ENCODE measurements at places on chromosomes 3 and 15.

GRCh38 chr3:16455001-16455400 lies 58.5 kb downstream of the RFTN1 start:
- no peak for DNase-seq

DNA sequence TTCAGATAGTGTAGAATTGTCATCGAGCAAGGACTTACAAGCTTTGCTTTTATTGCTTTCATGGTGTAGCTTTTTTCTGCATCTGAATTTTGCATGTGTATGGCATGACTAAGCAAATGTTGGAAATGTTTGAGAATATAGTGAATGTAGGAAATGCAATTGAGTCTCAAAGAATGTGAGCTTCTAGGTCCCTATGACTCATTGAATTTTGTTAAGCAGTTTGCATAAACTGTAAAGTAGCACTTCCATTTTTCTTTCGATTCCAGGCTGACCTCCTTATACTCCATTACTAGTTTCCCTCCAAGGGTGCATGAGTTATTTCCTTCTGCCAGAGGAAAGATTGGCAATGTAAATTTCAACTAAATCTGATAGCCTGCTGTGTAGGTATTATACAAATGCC lies 619.2 kb downstream of the DIPK2A start:
- DNase-seq, result peak; percentile 52

- DNase-seq, result no peak
Measured at GRCh38 chr15:89672221-89673164, 6.7 kb downstream of the PLIN1 start.

DNA sequence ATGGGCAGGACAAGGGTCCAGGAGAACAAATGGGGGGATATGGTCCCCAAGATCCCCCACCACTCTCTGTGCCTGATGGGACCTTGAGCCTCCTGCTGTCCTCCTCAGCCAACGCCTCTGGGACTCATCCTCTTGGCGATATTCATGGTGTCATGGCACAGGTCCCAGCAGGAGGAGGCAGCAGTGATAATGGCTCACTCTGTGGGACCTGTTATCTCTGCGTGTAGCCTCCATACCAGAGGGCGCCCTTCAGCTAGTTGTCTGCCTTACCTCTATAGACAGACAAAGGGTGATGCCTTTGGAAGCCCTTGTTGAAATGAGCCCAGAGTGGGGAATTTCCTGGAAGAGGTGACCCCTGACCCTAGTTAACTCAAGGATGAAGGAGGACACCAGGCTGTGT lies 7.4 kb downstream of the ZBTB47 start:
- no peak for DNase-seq

- DNase-seq, result no peak
Measured at GRCh38 chr3:25080461-25080860, 347.6 kb upstream of the RARB start.

DNA sequence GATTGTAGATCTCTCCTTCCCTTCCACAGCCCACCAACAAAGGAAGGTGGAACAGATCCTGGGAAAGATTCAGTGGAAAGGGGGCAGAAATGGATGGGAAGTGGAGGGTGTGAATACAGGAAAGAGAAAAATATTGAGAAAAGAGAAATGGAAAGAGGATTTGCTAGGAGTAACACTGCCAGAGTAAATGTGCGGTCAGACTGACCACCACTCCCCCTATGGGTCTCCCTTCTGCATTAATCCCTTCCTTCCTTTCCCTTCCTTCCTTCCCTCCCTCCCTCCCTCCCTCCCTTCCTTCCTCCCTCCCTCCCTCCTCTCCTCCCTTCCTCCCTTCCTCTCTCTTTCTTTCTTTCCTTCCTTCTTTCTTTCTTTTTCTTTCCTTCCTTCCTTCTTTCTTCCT lies 12.0 kb upstream of the COMMD2 start:
- no peak for DNase-seq

- peak; percentile 68 for DNase-seq
Measured at GRCh38 chr3:5057272-5057671, 64.8 kb upstream of the ARL8B start.

DNA sequence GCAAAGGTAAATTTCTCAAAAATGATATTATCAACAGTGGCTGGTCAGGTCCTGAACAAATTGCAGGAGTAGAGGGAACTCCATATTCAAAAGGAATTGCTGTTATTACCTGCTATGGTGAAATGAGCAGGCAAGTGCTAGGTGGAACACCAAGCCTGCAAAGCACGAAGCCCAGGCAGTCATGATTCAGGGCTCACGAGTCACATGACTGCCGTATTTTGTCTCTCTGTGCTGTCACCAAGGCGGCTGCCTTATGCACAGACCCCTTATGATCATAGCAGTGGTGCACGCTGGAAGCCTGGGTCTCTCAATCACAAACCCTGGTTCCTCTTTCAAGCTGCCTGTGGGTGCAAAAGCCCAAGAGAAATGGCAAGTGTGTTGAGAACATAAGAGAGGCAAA lies 24.4 kb downstream of the SLC12A1 start:
- no peak for DNase-seq

GRCh38 chr3:66629982-66630368 lies 129.2 kb upstream of the LRIG1 start:
- peak; percentile 23 for DNase-seq

DNA sequence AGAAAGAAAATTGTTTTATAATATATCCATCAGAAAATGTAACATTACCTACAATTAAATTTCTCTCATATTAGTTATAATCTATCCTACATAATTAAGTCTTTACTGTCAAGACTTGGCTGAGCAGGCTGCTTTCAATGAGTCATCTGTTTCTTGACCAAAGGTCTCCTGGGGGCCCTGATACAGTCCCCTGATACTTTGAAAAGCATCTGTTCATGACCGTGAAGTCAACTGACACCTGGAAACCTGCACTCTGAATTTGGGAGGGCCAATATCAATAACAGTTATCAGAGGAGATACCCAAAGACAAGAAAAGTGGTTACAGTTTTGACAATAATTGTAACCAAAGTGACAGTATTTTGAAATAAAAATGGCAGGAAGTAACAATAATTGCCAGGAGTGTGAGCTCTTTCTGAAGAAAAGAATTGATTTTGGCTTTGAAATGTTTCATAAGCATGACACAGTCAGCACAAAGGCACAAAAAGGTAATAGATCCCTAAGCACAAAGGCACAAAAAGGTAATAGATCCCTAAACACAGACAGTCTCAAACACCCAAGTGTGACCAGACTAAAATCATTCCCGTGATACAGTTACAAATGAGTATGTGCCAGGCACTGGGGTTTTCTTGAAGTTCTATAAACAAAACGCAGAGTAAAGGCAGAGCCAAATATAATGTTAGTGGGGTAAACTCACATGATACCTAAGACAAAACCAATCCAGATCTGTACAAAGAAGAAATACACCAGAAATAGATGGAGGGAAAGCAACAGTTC lies 260.7 kb downstream of the PLOD2 start:
- DNase-seq, result no peak

- no peak for DNase-seq
Measured at GRCh38 chr3:194449913-194450312, 36.9 kb downstream of the ATP13A3 start.

- DNase-seq, result peak; percentile 57
Measured at GRCh38 chr15:89406940-89407607, 72.5 kb upstream of the POLG start.

- no peak for DNase-seq
Measured at GRCh38 chr15:78054966-78055365, 22.5 kb downstream of the TBC1D2B start.

DNA sequence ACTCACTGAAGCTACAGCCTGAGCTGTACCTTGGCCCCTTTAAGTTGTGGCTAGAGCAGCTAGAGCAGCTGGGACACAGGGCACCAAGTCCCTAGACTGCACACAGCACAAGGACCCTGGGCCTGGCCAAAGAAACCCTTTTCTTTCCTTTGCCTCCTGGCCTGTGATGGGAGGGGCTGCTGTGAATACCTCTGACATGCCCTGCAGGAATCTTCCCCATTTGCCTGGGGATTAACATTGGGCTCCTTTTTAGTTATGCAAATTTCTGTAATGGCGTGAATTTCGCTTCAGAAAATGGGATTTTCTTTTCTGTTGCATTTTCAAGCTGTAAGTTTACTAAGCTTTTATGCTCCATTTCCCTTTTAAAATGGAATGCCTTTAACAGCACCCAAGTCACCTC lies 611.2 kb upstream of the ARPP21 start:
- no peak for DNase-seq

DNA sequence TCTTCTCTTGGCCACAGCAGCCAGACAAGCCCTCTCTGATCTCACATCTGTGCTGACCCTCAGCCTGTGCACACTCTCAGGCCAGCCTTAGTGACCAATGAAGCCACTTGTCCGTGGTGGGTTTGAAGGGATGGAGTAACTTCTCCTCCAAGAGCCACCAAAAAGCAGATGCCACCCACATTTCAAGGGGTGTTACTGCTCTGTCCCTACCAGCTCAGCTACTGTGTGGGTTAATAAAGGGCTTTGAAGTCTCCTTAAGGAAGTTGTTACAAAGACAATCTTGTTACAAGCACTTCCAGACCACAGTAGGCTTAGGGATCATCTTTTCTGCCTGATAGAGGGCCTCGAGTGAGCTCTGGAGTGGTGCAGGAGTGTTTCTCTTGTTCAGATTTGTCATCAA lies 3.3 kb upstream of the CA12 start:
- DNase-seq, result no peak

GRCh38 chr3:195001261-195001660 lies 269.7 kb downstream of the XXYLT1 start:
- no peak for DNase-seq

GRCh38 chr15:81032355-81032754 lies 31.6 kb downstream of the TLNRD1 start:
- DNase-seq, result no peak

GRCh38 chr15:70701891-70702568 lies 61.3 kb downstream of the UACA start:
- DNase-seq, result no peak

DNA sequence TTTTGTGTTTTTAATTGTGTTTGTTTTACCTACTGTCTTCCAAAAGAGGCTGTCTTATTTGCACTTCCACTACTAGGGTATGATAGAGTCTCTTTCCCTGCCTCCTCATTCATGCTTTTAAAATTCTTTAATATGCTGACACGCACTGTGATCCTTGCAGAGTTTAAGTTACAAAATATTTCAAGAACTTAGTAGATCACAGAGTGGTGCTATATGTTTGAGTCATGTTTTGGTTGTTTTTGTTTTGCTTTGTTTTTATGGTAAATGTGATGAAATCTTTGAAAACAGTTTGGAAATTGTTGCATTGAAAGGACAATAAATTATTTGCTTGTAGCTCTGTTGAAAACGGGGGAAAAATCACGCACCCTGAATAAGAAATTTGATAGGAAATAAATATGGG lies 5.9 kb upstream of the ABHD10 start:
- DNase-seq, result no peak

- DNase-seq, result peak; percentile 86
Measured at GRCh38 chr15:72237029-72237852, 6.3 kb upstream of the PKM start.

GRCh38 chr3:13598926-13599886 lies 50.3 kb downstream of the FBLN2 start:
- DNase-seq, result peak; percentile 14

DNA sequence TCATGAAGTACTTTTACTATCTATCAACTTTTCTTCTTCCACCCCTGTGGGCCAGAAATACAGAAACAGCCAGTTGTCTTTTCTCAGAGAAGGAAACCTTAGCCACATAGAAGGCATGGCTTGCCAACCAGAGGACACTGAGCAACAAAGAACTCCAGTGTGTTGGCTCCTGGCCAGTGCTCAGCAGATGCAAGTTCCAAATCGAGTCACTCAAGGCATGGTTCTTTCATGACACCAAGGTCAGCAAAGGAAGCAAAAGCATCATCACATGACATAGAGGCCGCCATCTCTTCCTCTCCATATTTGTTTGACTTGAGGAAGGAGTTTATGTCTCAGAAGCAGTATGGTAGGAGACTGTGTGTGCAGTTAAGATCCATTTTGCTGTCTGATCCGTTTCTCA lies 92.2 kb downstream of the MYLK start:
- DNase-seq, result peak; percentile 45

DNA sequence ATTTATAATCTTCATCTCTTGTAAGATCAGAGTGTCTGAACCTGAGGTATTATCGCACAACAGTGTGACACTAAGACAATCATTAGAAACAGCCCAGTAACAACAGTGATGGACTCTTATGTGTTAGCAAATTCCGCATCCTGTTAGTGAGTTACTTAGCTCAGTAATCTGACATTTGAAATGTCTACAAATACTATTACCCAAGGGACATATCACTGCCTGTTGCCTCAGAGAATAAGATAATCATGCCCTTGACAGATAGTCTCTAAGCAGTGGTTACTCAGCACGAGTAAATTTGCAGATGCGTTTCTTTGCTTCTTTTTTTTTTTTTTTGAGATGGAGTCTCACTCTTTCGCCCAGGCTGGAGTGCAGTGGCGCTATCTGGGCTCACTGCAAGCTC lies 13.4 kb upstream of the RTP1 start:
- no peak for DNase-seq

- DNase-seq, result no peak
Measured at GRCh38 chr15:82624008-82624407, 23.2 kb downstream of the CPEB1 start.

DNA sequence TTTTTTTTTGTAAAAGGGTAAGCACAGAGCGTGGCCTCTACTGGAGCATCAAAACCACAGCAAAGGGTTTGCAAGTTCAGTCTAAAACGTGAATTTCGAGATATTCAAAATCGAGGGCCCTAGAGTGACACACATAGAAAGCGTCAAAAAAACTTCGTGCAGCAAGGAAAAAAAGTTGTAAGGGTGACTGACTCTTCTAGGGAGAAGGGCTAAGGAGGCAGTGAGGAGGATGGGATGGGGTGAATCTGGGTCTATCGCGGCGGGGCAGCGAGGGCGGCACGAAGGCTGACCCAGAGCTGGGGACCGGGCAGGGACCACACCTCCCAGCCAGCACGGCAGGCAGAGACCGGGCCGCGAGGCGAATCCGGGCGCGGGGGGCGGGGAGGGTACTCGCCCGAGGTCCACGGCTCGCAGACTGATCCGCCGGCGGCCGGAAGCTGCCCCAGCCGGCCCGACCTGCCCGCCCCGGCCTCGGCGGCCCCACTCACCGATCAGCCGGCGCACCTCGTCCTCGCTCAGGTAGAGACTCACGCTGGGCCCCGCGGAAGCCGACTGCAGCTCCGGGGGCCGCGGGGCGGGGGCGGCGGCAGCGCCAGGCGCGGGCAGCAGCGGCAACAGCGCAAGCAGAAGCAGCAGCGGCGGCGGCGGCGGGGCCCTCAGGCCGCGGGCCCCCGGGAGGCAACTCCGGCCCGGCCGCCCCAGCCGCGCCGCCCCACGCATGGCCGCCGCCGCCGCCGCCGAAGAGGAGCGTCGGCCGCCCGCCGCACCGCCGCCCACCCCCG lies 533 bp downstream of the RYK start:
- DNase-seq, result peak; percentile 73

DNA sequence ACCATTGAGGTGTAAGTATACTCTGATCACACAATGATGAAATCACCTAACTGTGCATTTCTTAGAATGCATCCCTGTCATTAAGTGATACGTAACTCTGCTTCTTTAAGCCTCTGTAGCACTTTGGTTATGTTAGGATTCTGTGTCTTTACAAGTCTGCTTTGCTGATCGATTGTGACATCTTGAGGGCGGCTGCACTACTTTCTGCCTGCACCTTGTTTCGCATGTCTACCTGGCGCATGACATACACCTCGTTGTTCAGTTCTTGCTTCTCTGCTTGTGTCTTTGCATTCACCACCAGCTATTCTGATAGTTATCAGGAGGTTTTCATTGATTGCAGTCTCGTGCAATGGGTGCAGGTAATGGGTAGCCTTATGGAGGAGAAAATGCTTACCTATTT lies 32.7 kb downstream of the IGF1R start:
- DNase-seq, result no peak

- DNase-seq, result no peak
Measured at GRCh38 chr15:65619626-65620290, 2.0 kb upstream of the SLC24A1 start.

- peak; percentile 19 for DNase-seq
Measured at GRCh38 chr3:47017504-47018268, 38.2 kb downstream of the NBEAL2 start.

Measured in suppressor macrophage (primary cell).